ENCODE measurements at places on chromosomes 3 and 15. TPM values are rescaled to one million over a fixed set of nuclear protein-coding genes. Genes with fewer than 3 reads are reported as not detected.

DNA sequence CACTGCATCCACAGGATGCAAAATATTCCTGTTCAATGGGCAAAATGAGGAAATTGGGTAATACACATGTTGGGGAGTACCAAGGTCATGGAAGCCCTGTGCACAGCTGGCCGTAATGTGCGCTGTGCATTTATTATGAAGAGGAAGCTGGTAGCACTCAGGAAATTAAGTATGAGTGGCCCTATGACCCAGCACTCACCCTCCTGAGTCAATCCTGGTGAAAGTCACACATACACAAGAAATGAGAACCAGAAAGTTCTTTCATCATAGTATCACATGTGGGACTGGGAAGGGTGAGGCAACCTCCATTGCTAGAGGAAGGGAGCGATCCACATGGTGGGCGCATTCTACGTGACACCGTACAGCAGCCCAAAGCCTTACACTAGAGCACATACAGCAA, 11.4 kb upstream of the PRR20G start:
- DNase-seq = no peak

GRCh38 chr3:194718079-194718478, 32.4 kb downstream of the FAM43A start:
- no peak for DNase-seq

DNA sequence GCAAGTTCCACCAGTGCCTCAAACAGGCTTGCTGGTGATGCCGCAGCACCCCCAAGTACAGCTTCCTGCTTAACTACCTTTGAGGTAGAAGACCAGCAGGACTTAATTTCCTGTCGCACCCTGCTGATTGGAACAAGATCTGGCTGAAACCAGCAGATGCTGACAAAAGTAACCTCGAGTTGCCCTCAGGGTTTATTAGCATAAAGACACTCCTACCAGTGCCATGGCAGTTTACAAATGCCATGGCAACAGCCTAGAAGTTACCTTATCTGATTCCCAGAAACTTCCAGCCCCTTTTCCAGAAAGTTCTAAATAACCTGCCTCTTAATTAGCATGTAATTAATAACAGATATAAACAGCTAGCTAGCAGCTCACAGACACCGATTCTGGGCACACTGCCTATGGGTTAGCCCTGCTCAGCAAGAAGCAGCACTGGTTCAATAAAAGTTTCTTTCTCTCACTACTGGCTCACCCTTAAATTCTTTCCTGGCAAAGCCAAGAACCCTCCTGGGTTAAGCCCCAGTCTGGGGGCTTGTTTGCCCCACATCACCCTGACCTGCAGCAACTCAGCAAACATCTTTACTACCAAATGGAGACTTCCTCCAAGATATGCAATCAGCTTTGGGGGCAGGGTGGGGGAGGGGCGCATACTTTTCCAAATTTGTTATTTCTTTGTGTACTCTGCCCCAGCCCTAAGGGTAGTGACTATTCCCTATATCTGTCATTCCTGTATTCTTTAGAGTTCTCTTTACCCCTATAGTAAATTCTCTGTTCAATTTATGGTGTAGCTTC, 54.2 kb downstream of the MAP4 start:
- DNase-seq = no peak

GPR15 gene
- total RNA-seq = not detected

FHIT gene
- 2.0 TPM for total RNA-seq

ABCC5 gene
- 20.8 TPM for total RNA-seq

GOLGA6D gene
- total RNA-seq = not detected

All from thoracic aorta (tissue), 2 donors.